Hippocampal formation (tissue), 2 donors: ENCODE measurements at places on chromosomes 12 and 14.

DNA sequence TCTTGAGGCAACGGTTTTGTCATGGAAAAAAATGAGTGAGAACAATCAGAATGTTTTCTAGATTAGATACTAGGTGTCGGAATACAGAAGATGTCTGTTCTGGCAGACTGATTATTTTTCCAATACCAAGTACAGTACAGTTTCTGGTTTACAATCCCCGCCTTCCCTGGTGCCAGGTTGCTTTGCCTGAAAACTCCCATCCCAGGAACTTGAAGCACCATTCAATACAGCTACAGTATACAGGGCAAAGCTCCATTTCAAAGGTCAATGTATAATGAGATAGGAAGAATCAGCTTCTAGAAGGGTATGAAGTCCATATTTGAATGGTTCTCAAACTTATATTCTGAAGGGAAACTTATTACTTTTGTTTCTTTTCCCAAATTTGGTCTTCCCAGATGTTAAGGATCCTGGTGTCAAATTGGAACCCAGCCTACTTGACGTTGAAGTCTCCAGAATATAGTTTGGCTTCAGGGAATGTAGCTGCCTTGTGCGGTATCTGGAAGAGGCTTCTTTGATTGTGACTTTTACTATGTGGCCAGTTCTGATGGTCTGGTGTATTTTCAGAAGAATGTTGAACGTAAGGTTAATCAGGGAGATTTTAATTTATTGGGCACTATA, 238.0 kb upstream of the ATP2B1 start:
- DNase-seq: no peak

- no peak for DNase-seq
Measured at GRCh38 chr14:31947076-31947475, 130.0 kb upstream of the ARHGAP5 start.

- no peak for DNase-seq
Measured at GRCh38 chr12:24904871-24905270, 44.0 kb downstream of the BCAT1 start.

GRCh38 chr12:68240975-68241374, 12.4 kb downstream of the IL22 start:
- no peak for DNase-seq

DNA sequence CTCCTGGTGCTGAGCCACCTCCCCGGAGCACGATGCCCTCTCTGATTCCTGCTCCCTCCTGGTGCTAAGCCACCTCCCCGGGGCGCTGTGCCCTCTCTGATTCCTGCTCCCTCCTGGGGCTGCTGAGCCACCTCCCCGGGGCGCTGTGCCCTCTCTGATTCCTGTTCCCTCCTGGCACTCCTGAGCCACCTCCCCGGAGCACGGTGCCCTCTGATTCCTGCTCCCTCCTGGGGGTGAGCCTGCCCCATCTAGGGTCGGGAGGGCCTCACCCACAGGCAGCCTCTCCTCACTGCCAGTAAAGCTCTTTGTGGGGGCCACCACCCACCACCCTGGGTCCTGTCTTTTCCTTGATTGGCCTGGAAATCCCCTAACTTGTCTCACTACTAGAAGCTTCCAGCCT, 327.6 kb upstream of the SFSWAP start:
- DNase-seq: no peak

GRCh38 chr14:60204104-60204842, 39.1 kb upstream of the DHRS7 start:
- DNase-seq: no peak

DNA sequence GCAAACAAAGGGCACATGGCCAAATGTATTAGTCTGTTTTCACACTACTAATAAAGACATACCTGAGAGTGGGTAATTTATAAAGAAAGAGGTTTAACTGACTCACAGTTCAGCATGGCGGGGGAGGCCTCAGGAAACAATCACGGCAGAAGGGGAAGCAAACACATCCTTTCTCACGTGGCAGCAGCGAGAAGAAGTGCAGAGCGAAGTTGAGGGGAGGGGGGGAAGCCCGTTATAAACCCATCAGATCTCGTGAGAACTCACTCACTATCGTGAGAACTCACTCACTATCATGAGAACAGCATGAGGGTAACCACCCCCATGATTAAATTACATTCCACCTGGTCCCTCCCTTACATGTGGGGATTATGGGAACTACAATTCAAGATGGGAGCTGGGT, 66.1 kb downstream of the ST8SIA1 start:
- no peak for DNase-seq

GRCh38 chr12:3551386-3551785, 60.4 kb downstream of the PRMT8 start:
- DNase-seq: no peak

DNA sequence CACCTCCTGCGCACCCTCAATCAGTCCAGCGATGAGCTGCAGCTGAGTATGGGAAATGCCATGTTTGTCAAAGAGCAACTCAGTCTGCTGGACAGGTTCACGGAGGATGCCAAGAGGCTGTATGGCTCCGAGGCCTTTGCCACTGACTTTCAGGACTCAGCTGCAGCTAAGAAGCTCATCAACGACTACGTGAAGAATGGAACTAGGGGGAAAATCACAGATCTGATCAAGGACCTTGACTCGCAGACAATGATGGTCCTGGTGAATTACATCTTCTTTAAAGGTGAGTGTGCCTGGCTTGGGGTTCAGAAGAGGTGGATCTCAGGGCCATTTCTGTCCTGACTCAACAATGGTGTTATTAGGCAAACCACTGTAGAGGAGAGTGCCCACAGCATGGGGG, 2.6 kb downstream of the SERPINA3 start:
- no peak for DNase-seq

DNA sequence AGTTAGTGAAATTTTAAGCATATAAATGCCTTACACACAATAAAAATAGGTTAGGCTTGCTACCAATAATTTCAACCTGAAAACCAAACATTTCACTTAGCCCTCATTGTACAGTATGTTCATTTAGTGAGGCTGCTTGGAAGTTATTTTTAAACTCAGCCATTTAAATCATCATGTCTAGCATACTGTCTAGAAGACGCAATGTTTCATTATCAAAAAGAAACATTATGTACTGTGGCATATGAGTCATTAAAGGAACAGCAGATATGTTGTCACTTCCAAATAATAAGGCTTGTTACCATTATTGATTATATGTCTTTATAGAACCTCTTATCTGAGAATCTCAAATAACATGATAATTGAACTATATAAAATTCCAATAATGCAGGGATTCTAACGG, 304.7 kb downstream of the RMST start:
- no peak for DNase-seq

DNA sequence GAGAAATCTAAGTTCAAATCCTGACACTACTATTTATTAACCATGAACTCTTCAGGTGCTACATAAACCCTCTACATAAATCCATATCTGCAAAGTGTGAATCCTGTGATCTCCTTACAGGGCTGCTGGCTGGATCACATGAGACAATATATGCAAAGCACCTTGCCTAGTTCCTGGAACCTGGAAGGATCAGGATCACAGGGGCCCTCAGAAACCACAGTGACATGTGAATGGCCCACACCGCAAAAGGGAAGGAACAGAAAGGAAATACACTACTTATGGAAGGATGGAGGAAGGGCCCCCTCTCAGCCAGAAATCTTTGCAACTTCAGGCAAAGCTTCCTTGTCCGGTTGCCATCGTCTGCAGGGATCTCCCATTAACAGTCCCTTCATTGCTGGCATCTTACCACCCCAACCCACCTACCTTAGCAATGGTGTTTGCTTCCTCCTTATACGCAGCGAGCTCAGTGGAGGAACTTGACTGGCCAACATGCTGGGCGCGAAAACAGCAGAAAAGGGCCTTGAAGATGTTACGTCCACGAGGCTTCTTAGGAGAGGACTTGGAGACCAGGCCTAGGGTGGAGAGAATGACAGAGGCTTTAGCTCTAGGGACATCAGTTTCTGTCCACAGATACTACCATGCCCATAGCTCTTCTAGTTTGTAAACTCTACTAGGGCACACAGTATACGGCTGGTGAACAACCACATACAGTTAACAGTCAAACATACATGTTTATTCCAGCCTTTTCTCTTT, 10.7 kb upstream of the AVIL start:
- DNase-seq: no peak

- no peak for DNase-seq
Measured at GRCh38 chr14:99352688-99353280, 80.8 kb upstream of the BCL11B start.

DNA sequence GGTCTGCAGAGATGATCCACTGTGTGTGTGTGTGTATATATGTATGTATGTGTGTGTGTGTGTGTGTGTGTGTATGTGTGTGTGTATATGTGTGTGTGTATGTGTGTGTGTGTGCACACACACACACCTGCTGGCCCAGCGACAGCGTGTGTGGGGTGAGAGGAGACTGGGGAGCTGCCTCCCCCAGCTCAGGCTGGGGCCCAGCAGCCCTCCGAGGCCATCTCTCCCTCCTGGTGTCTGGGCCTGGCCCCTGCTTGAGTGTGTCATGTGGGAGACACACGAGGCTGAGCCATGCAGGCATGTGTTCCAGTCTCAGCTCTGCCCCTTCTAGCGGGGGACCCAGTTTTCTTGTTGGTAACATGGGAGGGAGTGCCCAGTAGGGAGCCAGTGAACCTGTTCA, 10.0 kb upstream of the TNFAIP2 start:
- DNase-seq: no peak

- DNase-seq: no peak
Measured at GRCh38 chr12:89899651-89900050, 191.0 kb upstream of the ATP2B1 start.

GRCh38 chr14:57573173-57573572, 79.5 kb upstream of the CCDC198 start:
- no peak for DNase-seq

- DNase-seq: no peak
Measured at GRCh38 chr14:87888136-87888999, 104.6 kb downstream of the GALC start.

- no peak for DNase-seq
Measured at GRCh38 chr12:52566847-52567291, 6.8 kb downstream of the KRT74 start.

GRCh38 chr12:131833896-131834641, 5.9 kb downstream of the MMP17 start:
- DNase-seq: peak; percentile 49

GRCh38 chr12:58435647-58436046, 484.7 kb downstream of the LRIG3 start:
- no peak for DNase-seq

DNA sequence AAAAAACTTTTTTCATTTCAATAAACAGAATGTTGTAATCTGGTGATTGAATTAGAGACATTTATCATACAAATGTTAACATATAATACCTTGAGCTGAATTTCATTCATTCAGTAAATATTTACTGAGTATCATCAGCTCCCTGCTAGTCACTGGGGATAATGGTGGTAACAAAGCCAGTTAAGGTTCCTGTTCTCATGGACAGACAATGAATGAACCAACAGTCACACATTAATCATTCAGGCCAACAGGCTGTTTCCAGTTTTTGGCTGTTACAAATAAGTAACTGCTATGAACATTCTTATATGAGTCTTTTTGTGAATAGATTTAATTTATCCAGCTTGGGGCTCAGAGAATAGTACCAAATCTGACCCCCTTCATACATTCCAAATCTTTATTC, 13.5 kb downstream of the EXD2 start:
- DNase-seq: no peak

DNA sequence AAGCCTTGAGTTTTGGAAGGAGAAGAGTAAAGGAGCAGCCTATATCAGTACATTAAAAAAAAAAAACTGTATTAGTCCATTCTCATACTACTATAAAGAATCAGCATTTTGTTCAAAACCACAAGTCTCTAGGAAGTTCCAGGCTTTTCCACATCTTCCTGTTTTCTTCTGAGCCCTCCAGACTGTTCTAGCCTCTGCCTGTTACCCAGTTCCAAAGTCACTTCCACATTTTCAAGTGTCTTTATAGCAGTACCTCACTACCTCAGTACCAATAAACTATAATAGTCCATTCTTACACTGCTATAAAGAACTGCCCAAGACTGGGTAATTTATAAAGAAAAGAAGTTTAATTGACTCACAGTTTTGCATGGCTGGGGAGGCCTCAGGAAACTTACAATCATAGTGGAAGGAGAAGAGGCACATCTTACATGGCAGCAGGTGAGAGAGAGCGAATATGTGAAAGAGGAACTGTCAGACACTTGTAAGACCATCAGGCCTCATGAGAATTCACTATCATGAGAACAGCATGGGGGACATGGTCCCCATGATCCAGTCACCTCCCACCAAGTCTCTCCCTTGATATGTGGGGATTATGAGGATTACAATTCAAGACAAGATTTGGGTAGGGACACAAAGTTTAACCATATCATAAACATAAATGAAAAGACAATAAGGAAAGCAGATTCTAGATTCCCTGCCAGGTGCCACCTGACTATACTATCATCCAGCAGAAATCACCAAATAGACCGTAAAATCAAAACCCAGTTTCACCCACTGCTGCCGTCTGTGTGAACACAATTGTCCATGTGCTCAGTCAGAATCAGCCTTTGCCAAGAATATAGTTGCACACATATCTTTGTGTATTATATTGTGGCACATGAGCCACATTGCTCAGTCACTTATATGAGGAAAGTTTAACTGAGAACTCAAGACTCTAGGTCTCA, 27.8 kb downstream of the TOGARAM1 start:
- no peak for DNase-seq

DNA sequence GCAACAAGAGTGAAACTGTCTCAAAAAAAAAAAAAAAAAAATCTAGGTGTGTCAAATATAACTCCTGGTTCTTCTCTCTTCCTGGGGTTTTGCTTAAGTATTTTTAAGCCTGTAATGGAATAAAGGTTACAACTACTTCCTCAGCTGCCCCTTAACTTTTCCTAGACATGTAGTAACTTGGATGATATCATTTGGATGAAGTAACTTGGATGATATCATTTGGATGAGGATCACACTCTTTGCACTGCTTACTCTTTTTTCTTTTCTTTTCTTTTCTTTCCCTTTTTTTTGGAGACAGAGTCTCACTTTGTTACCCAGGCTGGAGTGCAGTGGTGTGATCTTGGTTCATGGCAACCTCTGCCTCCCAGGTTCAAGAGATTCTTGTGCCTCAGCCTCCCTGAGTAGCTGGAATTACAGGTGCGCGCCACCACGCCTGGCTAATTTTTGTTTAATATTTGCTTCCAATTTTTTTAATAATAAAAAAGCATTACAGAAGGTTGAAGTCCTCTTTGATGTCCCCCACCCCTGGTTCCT, 775 bp upstream of the FAM186A start:
- no peak for DNase-seq

- DNase-seq: no peak
Measured at GRCh38 chr14:55366271-55366670, 45.4 kb downstream of the ATG14 start.

GRCh38 chr12:103386451-103386850, 109.3 kb downstream of the C12orf42 start:
- DNase-seq: no peak

- DNase-seq: no peak
Measured at GRCh38 chr12:120801146-120801545, 75.5 kb downstream of the ACADS start.

DNA sequence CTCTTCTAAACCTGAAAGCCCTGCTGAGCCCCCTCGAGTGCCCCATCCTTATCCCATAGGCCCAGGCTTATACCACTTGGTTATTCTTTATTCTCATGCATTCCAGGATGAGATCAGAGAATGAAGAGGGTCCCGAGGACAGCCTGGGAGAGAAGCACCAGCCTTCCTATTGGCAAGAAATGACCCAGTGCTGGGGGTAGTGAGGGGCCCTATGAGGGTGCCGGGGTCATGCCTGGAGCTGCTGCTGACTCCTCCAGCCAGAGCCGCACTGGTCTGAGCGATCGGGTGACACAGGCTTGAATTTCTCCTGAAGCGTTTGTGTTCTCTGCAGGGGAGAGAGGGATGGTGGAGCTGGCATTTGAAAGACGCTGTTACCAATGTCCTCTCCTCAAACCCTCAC, 18.1 kb downstream of the MORN3 start:
- DNase-seq: no peak

- no peak for DNase-seq
Measured at GRCh38 chr12:128083132-128083729, 183.7 kb upstream of the TMEM132C start.

- no peak for DNase-seq
Measured at GRCh38 chr12:29750131-29750927, 33.4 kb downstream of the TMTC1 start.
